ENCODE measurements at places on chromosomes 2 and 18. TPM values are rescaled to one million over a fixed set of nuclear protein-coding genes. Genes with fewer than 3 reads are reported as not detected.

GRCh38 chr2:122210898-122211856 is 455.7 kb downstream of the TSN start:
- DNase-seq = no peak

Gene PTPRN
- 5.2 TPM for total RNA-seq

Gene EVX2
- total RNA-seq = not detected

Gene SPRED2
- total RNA-seq = 22.5 TPM

Gene CYS1
- 0.13 TPM for total RNA-seq

- no peak for DNase-seq
Observed at GRCh38 chr2:200225951-200226350, 80.5 kb upstream of the SPATS2L start.

DNA sequence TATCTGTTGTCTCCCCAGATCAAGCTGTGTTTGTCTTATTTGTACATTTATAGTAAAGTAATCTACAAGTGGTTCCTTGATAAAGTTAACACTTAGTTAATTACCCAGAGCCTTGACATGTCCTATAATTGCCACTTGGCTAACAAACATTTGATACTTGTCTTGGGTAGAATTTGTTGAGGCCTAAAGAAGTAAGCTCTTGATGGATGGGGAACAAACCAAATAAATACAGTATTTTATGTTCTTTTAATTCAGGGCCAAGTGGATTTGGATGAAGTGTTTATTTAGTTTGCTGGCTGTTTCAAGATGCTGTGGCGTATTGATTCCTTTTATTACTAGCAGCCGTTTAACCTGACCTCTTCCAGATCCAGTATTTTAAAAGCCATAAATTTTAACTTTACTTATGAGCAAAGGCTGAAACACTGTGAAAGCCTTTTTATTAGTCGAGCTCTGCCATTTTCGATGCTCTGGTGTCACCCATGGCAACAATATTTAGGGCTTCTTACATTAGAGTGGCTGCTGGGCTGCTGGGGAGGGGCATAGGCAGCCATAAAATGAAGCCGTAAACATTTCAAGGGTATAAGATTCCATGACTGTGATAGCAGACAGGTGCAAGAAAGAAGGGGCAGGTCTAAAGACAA is 401.6 kb upstream of the NRP2 start:
- DNase-seq = no peak

GRCh38 chr2:20481798-20482405 is 35.0 kb downstream of the RHOB start:
- DNase-seq = no peak

- DNase-seq = no peak
Observed at GRCh38 chr2:237647176-237648015, 20.0 kb downstream of the LRRFIP1 start.

DNA sequence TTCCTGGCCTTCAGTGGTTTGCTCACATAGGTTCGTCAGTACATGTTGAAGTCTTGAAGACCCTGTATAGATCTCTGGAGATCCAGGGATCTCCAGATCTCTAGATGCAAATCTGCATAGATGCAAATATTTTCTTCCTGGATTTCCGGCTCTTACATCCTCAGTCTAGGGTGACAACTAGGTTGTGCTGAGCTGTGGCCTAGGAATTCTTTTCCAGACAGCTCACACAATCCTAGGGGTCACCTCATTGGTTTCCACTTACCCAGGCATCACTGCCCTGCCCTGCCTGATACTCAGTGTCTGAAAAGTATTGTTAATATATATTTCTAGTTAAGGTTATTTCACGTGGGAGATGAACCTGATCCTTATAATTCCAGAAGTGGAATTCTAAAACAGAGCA is 105.1 kb upstream of the TTC27 start:
- no peak for DNase-seq

Data from H1 (cell line).